Stimulated activated CD8-positive, alpha-beta memory T cell treated with anti-CD3 and anti-CD28 coated beads, Interleukin-7, amount 100 ng/mL, for 4 hours (primary cell): ENCODE measurements at places on chromosomes 16 and 17.

GRCh38 chr17:78896091-78896833, 6.7 kb downstream of the CEP295NL start:
- no peak for DNase-seq

- DNase-seq, result no peak
Observed at GRCh38 chr17:27896701-27897100, 3.5 kb upstream of the LYRM9 start.

GRCh38 chr16:66298006-66298405, 68.5 kb upstream of the CDH5 start:
- DNase-seq, result no peak

- DNase-seq, result no peak
Observed at GRCh38 chr16:70437582-70438557, 1.0 kb downstream of the ST3GAL2 start.

DNA sequence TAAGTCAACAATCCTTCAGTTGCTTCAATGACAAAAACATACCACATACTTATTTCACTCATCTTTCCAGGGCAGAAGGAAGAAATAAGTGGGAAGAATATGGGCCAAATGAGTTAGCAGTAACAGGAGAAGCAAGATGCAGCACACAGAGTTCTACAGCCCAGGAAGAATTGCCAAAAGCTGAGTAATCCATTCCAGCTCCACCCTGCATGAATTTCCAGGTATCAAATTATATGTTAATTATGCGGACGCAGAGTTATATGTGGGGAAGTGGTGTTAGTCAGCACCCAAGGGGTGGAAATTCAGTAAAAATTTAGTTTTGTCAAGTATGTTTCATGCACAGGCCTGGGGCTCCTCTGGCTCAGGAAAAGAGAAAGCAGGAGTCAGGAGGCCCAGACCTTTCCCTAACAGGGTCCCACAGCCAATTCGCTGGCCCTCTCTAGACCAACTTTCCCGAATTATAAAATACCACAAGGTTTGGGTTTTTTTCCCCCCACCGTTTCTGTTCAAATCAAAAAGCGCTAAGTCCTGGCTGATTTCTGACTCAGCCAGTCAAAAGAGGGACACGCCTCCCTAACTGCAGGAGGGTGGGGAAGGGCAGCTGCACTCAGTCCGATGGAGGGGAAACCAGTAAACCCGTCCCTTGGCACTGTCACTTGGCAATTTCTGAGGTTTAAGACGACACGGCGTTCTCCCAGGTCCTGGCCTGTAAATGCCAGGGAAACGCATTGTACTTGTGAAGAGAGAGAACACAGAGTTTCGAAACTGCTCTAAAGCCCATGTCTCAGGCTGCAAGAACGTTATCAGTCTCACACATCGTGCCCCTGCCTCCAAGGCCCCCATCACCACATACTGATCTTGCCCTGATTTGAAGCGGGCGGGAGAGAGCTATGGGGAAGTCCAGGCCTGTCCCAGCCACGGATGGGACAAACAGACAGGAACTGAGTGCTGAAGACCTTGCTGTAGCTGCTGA, 58.1 kb downstream of the ZFHX3 start:
- DNase-seq, result no peak

GRCh38 chr17:75881678-75882454, 3.5 kb upstream of the TRIM47 start:
- DNase-seq, result no peak

- DNase-seq, result no peak
Observed at GRCh38 chr16:50449800-50450199, 81.0 kb upstream of the BRD7 start.

- DNase-seq, result no peak
Observed at GRCh38 chr17:40922239-40922638, 15.2 kb downstream of the KRT23 start.

DNA sequence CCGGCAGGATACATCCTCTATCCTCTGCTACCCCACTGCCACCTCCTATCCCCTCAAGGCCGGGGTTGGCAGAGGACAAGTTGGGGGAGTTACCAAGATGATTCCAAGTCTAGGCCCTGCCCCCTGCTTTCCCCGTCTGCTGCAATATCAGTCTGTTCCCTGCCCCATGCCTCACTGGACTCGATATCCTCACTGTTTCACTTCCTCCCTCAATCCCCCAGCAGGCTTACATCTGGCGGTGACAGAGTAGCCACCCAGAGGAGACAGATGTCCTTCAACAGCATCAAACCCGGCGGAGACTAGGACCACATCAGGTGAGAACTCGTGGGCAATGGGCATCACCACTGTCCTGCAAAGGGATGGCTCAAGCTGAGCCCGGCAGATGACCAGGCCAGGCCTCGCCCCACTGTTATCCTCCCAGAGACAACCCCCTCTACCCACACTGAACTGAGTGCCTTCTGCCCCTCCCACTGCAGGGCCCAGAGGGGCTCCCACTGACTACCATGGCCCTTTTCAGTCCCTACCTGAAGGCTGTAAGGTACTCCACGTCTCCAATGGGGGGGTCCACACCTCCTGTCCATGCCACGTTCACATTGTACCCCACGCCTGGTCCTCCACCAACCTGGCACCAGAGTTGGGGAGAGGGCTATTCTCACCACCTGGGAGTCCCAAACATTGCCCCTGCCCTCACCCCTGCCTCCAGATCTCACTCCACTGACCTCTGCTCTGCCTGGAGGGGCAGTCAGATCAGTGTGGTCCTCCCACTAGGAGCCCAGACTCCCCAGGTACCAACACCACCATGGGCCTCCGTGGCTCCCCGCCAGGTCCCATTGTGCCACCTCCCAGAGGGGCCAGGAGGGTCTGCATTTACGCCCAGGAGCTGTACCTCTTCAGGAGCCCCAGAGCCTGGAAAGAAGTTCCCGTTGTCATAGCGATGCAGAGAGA, 9.6 kb downstream of the G6PC3 start:
- DNase-seq, result no peak

DNA sequence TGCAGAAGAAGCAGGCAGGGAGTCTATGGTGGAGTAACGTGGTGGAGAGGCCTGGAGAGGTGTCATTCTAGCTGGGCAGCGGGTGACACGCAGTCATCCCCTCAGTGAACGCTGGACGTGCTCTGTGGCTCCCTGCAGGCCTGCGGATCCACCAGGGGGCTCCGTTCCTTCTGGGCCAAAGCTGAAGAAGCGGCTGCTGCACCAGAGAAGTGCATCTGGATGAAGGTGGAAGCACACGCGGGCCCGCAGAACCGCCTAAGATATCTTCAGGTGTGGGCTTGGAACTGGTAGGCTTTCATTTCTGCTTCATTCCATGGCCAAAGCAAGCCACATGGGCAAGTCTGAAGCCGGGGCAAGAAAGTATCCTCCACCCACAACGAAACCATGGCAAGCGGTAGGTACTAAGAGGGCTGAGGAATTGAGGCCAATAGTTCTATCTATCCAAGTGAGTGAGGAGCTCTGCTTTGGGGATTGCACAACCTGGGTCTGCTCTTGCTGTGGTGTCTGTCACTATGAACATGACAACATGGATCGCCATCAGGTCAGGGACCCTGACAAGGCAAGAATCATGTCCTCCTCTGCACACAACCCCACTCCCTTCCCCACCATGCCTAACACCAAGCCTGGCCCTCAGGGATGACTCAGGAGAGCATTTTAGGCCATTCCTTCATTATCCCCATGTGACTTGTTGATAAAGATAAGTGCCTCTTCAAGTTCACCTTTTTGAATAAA, 78.9 kb upstream of the FBXO47 start:
- DNase-seq, result no peak

DNA sequence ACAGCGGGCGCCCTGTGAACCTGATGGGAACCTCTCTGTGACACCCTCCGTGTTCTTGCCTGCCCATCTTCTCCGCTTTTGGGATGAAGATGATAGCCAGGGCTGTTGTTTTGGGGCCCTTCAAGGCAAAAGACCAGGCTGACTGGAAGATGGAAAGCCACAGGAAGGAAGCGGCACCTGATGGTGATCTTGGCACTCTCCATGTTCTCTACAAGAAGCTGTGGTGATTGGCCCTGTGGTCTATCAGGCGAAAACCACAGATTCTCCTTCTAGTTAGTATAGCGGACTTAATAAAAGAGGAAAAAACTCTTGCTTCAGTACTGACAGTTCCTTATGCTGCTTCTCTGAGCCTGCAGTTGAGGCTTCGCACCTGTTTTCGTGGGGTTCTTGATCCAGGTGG, 10.5 kb downstream of the CDK5RAP3 start:
- DNase-seq, result no peak
